HFFc6 (cell line): ENCODE measurements at places on chromosomes 3 and 15. TPM values are rescaled to one million over a fixed set of nuclear protein-coding genes. Genes with fewer than 3 reads are reported as not detected.

DNA sequence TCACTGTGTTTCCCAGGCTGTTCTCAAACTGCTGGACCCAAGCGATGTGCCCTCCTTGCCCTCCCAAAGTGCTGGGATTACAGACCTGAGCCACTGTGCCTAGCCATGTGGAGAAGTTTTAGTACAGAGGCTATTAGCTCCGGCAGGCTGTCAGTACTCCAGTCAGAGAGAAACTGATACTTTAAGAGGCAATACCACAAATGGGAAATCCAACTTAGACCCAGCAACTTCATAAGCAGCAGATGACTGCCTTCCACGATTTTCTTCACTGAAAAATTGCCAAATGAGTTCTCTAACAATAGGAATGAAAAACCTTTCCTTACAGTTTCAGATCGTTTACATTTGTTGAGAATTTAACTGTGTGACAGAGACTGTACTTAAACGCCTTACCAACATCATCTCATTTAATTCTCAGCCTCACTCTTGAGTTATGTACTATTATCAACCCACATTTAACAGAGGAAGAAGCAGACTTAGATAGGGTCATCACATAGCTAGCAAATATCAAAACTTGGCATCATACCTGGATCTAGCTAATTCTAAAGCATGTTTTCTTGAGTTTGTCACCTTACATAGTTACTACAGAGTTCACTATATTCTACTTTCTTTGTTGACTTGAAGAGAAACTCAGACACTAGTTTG lies 127.4 kb downstream of the TCF12 start:
- no peak for DNase-seq

DNA sequence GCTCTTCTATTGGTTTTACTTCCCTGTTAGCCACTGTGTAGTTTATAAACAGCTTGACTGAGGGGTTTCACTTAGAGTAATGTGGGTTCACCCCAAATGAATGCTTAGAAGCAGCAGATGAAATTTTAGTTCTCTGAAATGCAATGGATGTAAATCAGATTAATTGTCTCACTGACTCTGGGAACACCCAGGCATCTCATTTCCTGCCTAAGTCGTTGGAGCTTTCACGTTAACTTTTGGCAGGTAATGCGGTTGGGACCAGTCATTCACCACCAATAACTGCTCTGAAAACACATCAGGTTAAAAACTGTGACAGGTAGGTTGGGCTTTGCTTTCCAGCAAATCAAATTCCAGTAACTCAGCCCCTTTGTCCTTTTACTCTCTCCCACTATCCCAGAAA lies 775.4 kb downstream of the NTRK3 start:
- no peak for DNase-seq

DNA sequence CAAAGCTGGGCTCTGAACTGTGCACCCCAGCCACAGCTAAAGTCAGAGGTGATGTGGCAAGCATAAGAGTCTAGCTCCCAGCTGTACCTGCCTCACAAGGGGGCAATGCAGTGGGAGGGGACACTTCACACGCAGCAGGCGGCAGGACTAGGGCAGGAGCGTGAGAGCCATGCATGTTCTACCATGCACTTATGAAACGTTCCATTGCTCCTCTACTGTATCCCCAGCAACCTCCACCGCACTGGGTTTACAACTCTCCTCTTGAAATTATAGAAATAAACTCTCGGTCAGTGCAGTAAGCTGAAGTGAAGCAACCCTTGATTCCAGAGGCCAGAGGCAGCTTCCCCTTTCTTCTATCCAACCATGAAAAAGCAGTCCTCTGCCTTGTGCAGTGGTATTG lies 298.6 kb upstream of the STT3B start:
- no peak for DNase-seq

GRCh38 chr15:31098491-31098917 lies 3.0 kb downstream of the TRPM1 start:
- no peak for DNase-seq

The SERINC4 gene
- total RNA-seq, result 0.07 to 0.29 TPM in 2 of 3 replicates, not detected in the other

The CPN2 gene
- total RNA-seq, result 0.18 to 0.41 TPM (median 0.35 TPM) in 3 replicates

DNA sequence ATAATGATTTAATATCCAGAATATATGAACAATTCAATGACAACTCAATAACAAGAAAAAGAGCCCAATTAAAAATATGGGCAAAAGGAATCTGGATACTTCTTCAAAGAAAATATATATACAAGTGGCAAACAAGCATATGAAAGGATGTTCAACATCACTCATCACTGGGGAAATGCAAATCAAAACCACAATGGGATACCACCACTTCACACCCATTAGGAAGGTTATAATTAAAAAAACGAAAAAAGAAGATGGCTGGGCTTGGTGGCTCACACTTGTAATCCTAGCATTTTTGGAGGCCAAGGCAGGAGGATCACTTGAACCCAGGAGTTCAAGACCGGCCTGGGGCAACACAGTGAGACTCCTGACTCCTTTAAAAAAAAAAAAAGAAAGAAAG lies 4.1 kb downstream of the CCDC12 start:
- DNase-seq, result no peak

The AADACL2 gene
- not detected in 3 replicates for total RNA-seq

The PLXNB1 gene
- total RNA-seq, result 12.4 to 13.6 TPM (median 12.5 TPM) in 3 replicates

GRCh38 chr15:75053748-75054125 lies 30.3 kb downstream of the PPCDC start:
- DNase-seq, result no peak

DNA sequence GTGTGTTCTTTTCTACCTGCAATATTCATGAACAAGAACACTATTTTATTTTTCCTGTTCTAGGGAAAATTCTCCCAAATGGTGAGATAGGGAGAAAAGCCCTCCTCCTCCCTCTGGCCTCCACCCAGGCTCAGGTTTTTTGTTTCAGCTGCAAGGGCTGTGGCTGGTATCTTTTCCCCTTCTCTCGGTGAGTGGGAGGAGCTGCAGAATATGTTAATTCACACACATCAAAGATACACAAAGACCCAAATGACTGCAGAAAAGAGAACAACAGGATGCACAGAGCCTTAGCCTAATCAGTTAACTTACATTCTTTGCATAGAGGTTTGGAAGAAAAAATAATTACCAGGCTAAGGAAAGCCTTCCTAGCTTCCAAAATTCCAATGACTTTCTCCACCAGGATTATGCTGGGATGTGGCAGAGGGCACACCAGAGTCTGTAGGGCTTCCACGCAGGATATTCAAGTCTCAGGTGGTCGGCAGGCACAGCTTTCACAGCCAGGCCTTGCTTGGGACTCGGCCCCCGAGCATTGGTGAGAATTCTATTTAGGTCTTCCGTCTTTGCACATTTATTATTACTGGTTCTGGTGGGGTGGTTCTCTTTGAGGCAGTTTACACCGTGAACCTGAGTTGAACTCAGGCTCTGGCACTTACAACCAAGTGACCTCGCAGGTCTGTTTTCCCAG lies 64.9 kb downstream of the ABHD5 start:
- no peak for DNase-seq

The GPR171 gene
- not detected in 3 replicates for total RNA-seq

- DNase-seq, result peak; percentile 86
Observed at GRCh38 chr15:72227192-72227586, 3.8 kb downstream of the PKM start.

DNA sequence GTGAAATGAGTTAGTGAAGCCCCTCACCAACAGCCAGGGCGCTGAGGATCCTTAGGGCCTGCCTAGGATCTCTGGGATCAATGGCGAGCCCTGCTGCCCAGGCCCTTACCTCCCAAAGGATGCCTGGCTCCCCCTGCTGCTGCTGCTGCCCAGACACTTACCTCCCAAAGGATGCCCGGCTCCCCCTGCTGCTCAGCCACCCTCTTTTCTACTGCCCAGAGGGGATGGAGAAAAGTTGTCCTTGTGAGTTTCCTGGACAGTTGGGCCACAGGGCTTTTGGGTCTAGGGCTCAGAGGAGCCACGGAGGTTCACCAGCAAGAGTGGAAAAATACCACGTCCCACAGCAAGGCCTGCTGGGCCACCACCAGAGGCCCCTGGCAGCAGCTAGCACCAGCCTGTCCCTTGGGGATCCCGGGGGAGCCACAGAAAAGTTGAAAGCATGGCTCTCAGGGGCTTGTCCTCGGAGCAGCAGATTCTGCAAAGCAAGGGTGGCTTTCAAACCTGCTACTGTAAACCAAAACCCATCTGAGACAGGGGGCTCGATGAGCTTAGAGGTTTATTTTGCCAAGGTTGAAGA lies 59.4 kb downstream of the SLC6A6 start:
- peak; percentile 54 for DNase-seq

- no peak for DNase-seq
Observed at GRCh38 chr3:20769430-20769829, 583.4 kb upstream of the SGO1 start.

GRCh38 chr15:81161851-81162250 lies 27.8 kb downstream of the CFAP161 start:
- no peak for DNase-seq

The CADM2 gene
- total RNA-seq, result not detected in 3 replicates

The TMCO5A gene
- not detected in 3 replicates for total RNA-seq

GRCh38 chr3:98545940-98546339 lies 14.2 kb downstream of the GPR15 start:
- no peak for DNase-seq

GRCh38 chr15:71275098-71275497 lies 159.8 kb downstream of the THSD4 start:
- DNase-seq, result peak; percentile 80

DNA sequence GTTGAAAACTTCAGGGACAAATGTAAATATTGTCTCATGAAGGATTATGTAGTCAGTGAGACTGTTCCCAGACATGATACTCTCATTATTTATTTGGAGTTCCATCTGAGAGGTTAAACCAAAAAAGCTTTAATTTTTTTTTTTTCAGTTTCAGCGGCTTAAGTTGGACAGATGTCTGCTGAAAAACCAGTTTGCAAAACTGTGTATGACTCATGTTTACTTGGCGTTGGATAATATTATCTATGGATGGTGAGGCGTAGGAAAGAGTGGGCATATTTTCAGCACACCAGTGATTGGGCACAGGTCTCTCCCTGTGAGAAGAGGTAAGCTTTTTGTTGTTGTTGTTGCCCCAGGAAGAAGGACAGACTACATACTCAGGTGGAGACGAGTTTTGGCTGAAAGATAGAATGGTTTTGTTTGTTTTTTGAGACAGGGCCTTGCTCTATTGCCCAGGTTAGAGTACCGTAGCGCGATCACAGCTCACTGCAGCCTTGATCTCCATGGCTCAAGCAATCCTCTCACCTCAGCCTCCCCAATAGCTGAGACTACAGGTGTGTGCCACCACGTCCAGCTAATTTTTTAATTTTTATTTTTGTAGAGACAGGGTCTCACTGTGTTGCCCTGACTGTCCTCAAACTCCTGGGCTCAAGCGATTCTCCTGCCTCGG lies 16.4 kb upstream of the ANXA2 start:
- DNase-seq, result peak; percentile 26

- no peak for DNase-seq
Observed at GRCh38 chr15:70576276-70576675, 187.1 kb downstream of the UACA start.

The LNP1 gene
- total RNA-seq, result 0.90 to 1.9 TPM (median 1.6 TPM) in 3 replicates

GRCh38 chr15:39447881-39448280 lies 133.0 kb upstream of the THBS1 start:
- DNase-seq, result no peak

- DNase-seq, result peak; percentile 97
Observed at GRCh38 chr15:75104804-75105557, 81.6 kb downstream of the PPCDC start.

The RBPMS2 gene
- not detected in 3 replicates for total RNA-seq

The CORO2B gene
- total RNA-seq, result 8.9 to 10.2 TPM (median 9.8 TPM) in 3 replicates

DNA sequence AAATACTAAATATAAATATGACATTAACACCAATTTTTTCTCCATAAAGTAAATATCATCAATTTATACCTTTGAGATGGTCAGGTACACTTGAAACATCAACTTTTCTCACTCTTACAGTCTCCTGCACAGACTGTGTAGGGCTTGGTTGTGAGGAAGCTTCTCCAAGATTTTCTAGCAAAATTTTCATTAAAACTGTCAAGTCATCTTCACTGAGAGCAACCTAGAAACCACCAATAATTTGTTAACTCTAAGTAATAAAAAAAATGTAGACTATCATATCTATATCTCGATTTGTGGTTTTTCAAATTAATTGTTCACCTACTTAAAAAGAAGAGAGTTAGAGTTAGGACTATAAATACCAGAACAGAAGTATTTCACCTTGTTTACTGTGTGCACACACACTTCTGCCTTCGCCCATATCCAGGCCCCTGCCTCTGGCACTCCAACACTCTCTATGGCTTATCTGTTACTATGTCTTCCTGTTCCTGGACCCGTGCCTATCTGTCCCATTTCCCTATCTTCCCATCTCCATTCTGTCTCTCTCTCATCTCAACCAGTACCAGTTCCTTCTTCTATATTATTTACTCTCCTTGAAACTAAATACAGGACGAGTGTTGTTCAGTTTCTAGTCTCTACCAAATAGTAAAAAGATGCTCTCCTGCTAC lies 123.6 kb downstream of the VPS13C start:
- DNase-seq, result no peak

GRCh38 chr15:40767838-40768500 lies 1.8 kb upstream of the C15orf62 start:
- no peak for DNase-seq

DNA sequence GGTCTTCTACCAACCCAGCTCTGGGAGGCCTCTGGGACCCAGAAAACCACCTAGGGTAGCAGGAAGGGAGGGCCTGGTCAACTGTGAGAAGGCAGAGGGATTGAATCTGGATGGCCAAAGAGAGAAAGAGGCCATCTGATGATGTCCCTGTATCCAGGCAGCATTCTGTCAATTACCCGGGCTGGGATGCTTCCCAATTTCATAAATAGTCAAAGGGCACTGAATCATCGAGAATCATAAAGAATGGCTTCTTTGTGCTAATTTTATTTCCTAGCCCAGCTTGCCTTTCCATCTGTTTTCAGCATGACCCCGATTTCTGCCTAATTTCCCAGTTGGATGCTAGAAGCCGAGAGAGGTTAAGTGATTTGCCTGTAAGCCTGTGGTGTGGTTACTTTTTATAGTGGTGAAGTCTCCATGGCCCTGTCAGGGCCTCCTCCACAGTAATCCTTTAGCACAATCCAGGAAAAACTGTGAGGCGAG lies 129.2 kb downstream of the FAM43A start:
- DNase-seq, result no peak

DNA sequence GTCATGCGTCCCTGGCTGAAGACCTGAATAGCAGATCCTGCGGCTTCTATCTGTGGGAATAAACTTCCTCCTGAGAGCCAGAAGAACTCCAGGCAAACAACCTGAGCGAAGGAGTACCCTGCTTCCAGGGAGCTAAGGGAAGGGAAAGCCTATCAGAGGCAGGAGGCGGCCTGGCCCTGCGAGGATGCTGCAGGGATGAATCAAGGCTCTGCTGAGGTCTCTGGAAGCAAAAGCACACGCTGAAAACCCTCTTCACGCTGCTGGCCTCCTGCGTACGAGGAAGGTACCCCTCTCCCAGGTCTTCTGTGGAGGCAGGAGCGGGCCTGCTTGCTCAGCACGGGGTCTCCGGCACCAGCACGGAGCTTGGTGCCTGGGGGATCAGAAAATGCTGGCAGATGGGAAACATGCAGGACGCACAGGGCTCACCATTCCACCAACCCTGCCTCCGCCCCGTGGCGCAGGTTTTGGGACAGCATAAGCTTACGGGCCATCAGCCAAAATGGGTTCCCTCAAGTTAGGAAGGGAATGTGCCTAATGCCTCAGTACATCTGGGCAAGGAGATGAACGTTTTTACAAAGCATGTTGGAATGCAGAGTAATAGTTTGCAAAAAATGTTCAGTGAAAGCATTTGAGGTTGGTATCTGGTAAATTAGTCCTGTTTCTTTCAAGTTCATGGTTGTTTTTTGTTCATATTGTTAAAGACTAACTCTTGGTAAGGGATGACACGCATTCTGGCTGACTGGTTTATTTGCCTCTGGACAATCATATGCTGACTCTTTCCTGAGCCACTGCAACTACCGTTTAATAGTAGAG lies 72.3 kb downstream of the CHSY1 start:
- DNase-seq, result peak; percentile 79

GRCh38 chr3:40841131-40841530 lies 316.4 kb downstream of the ZNF621 start:
- DNase-seq, result no peak

- DNase-seq, result peak; percentile 86
Observed at GRCh38 chr3:53804697-53805462, 41.3 kb downstream of the CHDH start.

The FHIT gene
- not detected in 3 replicates for total RNA-seq
